ENCODE measurements at places on chromosomes 5 and 9.
A peak's percentile ranks its signal among the peaks of the same experiment; 100 is the strongest.

- DNase-seq: peak; percentile 38
Observed at GRCh38 chr9:132947756-132948155, 3.3 kb upstream of the TSC1 start.

DNA sequence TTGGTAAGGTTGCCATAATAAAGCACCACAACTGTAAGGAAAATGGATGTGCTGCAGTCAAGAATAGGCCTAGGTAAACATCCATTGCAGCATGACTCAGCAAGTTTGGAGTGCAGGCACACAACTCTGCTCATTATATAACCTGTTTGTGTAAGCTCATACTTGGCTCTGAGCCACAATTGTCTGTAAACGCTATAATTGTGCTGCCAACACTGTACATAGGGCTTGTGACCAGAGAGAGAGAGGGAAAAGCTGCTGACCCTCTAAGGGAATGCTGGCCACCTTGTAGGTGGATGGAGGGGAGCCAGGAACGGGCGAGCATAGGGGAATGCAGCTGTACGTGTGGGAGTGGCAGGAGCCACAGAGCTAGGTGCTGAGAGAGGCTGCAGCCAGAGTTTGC is 2186.5 kb upstream of the ACO1 start:
- no peak for DNase-seq

GRCh38 chr9:68961587-68961986 is 52.3 kb downstream of the PRKACG start:
- DNase-seq: no peak

DNA sequence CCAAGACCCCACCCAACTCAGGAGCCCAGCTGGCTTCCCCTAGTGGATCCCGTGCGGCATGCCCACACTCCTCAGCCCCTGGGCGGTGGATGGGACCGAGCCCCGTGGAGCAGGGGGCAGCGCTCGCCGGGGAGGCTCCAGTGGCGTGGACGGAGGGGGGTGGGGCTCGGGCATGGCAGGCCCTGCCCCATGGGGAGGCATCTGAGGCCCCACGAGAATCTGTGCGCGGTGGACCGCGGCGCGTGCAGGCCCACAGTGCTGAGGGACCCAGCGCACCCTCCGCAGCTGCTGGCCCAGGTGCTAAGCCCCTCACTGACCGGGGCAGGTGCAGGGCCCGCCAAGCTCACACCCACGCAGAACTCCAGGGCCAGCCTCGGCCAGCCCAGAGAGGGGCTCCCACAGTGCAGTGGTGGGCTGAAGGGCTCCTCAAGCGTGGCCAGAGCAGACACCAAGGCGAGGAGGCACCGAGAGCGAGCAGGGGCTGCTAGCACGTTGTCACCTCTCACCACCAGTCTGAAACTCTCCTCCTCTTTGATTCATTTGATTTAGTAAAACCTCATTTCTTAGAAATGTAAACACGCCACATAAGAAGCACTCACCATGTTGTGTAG is 25.6 kb downstream of the RNF130 start:
- DNase-seq: no peak

DNA sequence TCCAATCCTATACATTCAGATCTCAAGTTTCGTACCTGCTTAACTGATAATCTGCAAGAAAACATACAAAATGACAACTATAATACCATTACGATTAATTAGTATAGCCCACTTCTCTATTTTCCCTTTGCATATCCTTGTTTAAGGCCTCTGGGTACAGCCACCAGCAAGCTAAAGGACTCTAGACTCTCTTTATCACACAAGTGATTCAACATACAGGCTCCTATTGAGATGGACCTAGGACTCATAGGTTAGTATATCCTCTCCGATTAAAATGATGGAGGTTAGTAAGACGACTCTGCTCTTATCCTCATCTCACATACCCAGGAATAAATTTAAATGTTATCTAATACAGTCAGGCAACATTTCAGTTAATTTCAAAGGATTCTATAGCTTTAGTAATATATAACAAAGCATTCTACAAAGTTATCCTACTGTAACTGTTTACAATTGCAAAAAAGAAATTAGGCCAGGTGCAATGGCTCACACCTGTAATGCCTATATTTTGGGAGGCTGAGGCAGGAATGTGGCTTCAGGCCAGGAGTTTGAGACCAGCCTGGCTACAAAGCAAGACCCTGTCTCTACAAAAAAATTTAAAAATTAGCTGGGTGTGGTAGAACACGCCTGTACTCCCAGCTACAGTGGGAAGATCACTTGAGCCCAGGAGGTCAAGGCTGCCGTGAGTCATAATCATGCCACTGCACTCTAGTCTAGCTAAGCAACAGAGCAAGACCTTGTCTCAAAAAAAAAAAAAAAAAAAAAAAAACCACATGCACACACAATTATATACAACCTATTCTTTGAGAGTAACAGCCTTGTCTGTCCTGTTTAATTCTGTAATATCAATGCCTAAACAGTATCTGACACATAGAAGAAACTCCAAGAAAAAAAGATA is 15.4 kb downstream of the HAUS6 start:
- DNase-seq: no peak

- DNase-seq: no peak
Observed at GRCh38 chr9:77707383-77708063, 59.4 kb upstream of the GNA14 start.

DNA sequence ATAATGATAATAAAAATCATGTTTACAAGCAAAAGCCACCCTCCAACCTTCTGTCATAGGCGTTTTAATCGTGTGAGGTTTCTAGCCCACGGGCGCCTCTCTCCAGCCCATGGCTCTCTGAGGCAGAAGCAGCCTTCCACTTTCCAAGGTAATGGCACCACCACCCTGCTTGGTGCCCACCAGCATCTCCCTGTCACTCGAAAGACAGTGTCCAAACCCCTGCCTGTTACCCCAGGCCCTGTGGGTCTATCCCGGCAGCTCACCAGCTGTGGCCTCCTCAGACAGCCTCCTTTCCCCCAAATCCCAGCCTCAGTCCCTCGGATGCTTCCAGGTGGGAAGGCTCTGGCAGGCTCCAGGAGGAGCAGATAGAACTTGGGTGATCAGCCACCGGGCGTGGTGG is 123.8 kb upstream of the LPCAT1 start:
- no peak for DNase-seq

DNA sequence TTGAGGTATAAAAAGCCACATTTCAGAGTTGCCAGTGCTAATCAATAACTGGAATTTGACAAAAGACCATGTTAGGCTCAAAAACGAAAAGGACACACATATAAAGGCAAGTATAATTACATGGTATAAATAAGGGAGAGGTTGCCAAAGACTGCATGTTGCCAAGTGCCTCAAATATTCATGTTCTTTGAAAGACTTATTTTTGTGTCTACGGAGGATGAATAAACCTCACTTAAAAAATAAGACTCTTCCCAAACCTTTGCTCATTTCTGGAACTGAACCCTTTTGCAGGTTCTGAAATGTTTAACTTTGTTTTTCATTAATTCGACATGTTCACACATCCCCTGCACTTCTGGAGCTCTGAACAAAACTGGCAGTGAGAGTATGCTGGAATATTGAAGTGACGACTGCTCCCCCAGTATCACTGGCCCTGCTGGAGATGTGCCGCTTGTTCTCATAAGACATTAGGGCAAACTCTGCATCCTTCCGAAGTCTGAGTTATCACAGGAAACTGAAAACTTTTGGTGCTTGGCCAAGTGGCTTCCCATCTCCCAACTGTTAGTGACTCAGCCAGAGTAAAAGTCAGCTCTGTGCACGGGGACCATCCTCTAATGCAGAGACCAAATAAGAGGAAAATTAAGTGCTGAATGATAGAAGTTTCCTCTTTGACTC is 336.8 kb downstream of the GLIS3 start:
- DNase-seq: no peak

DNA sequence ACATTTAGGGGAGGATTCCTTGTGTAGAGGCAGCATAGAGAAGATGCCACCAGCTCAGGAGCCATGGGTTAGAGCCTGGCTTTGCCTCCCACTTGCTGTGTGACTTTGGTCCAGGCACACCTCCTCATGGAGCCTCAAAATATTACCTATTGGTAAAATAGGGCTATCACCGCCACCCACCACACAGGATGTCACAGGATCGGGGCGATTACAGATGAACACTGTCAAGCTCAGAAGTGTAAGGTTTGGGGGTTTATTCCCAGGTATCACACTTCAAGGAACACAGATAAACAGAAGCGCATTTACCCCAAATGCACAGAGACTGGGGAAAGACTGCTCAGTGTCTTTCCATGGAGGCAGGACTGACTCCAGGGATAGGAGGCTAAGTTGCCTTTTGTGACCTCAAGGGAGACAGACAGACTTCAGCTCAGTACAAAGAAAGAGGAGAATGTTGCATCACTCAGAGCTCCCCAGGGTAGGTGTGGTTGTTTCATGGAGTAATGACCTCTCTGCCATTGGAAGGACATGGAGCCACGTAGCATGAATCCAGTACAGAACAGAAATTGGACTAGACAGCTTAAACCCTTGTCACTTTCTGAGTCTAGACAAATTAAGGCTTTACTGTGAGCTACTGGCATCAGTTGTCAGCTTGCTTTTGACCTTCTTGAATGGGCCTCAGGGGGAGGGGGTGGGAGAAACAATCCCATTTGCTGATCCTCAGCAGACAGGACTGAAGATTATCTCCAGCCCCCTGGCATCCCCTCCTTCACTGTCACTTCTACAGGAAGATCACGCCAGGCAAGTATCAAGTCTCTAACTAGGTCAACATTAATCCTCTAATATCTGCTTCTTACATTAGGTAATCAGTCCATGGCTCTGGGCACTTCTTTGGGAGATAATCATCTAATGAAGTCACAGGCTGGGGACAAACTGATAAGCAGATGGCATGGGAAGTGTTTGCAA is 6.5 kb downstream of the TRAF1 start:
- no peak for DNase-seq

GRCh38 chr9:90774682-90775081 is 26.9 kb upstream of the SYK start:
- no peak for DNase-seq
